Lung (tissue), 17 donors: ENCODE measurements at places on chromosomes 1 and 21. TPM values are rescaled to one million over a fixed set of nuclear protein-coding genes. Genes with fewer than 3 reads are reported as not detected.
A peak's percentile ranks its signal among the peaks of the same experiment; 100 is the strongest.

- H3K4me3 ChIP-seq, result no peak overlapping the region
- peak; percentile 2 for DNase-seq
- no peak overlapping the region for H3K27ac ChIP-seq
These were observed 93.2 kb downstream of the CTH start for GRCh38 chr1:70504176-70504820.

DNA sequence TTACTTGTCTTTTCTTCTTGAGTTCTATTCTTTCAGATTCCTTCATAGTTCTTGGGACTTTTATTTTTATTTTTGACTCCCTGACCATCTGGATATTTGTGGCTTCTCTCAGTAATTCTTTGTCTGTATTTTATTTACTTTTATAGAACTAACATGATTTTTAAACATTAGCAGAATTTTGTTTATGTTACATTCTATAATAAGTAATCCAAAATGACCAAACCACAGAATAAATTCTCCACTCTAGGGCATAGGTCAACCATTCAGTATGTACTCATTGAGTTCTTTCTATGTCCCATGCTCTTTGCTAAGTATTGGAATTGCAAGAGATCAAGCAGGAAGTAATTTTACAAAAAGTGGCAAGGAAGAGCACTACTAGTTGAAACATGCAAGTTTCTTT lies 969.0 kb downstream of the TTLL7 start:
- H3K27ac ChIP-seq, result no peak overlapping the region
- no peaks in the 10 kb centered on the region for H3K27me3 ChIP-seq
- H3K4me3 ChIP-seq, result no peak overlapping the region
- no peaks in the 10 kb centered on the region for H3K4me1 ChIP-seq
- no peak for DNase-seq
- no peaks in the 10 kb centered on the region for H3K36me3 ChIP-seq

DNA sequence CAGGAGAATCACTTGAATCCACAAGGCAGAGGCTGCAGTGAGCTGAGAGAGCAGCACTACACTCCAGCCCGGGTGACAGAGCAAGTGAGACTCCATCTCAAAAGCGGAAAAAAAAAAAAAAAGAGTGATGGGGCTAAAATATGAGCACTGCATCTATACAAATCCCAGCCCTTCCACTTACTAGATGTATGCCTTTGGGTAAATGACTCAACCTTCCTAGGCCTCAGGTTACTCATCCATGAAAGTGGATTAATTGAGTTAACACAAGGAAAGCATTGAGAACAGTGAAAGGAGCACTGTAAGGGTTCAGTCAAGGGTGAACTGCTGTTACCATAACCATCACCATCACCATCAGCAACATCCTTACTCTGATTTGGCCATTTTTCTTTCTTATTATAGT lies 226.4 kb upstream of the C8B start:
- H3K4me3 ChIP-seq, result no peak overlapping the region
- H3K27ac ChIP-seq, result no peak overlapping the region
- H3K4me1 ChIP-seq, result no peaks in the 10 kb centered on the region
- no peak for DNase-seq
- H3K36me3 ChIP-seq, result no peaks in the 10 kb centered on the region

GRCh38 chr1:178867670-178868069 lies 3.2 kb downstream of the ANGPTL1 start:
- H3K27ac ChIP-seq, result no peak overlapping the region
- no peaks in the 10 kb centered on the region for H3K27me3 ChIP-seq
- H3K36me3 ChIP-seq, result no peaks in the 10 kb centered on the region
- no peak overlapping the region for H3K4me3 ChIP-seq

DNA sequence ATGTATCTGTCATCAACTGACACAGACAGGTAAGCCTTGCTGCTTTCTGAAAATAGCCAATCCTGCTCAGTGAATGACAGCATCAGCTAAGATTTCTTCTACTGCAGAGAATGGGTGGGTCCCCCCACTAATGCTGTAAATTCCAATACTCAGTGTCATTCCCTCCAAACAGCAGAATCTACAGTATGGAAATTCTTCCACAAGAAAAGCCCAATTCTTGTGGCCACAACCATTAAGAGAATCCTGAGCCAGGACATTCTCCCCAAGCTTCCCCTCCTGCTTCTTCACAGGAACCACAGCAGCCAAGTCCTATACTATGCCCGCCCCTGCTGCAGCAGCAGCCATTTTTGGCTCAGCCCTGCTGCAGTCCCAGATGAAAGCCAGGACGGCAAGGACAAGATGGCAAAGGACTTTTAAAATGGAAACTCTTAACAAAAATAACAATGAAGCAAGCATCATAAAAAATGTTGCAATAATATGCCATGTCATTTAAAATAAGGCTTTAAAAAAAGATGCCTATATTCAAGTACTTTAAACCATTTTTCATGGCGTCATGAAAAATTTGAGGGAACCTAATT lies 26.8 kb downstream of the EIF4G3 start:
- H3K27me3 ChIP-seq, result no peaks in the 10 kb centered on the region
- peak; percentile 71 for DNase-seq
- H3K27ac ChIP-seq, result peak overlapping the region; percentile 68
- peaks cover 2% of the 10 kb centered on the region for H3K36me3 ChIP-seq
- no peaks in the 10 kb centered on the region for H3K4me1 ChIP-seq

The GIPC2 gene
- 2.5 TPM for total RNA-seq

The SPRR5 gene
- not detected for total RNA-seq

The PRRX1 gene
- total RNA-seq, result 13.8 TPM

- no peak for DNase-seq
- H3K4me3 ChIP-seq, result no peak overlapping the region
- H3K27me3 ChIP-seq, result no peaks in the 10 kb centered on the region
- no peaks in the 10 kb centered on the region for H3K4me1 ChIP-seq
- no peaks in the 10 kb centered on the region for H3K36me3 ChIP-seq
- H3K27ac ChIP-seq, result no peak overlapping the region
These were observed 67.9 kb upstream of the IL12RB2 start for GRCh38 chr1:67239738-67240137.

GRCh38 chr21:37436174-37436573 lies 69.6 kb downstream of the DYRK1A start:
- no peaks in the 10 kb centered on the region for H3K27me3 ChIP-seq
- H3K4me1 ChIP-seq, result peaks cover 12% of the 10 kb centered on the region
- H3K36me3 ChIP-seq, result no peaks in the 10 kb centered on the region
- no peak for DNase-seq
- H3K27ac ChIP-seq, result peak overlapping the region; percentile 60

DNA sequence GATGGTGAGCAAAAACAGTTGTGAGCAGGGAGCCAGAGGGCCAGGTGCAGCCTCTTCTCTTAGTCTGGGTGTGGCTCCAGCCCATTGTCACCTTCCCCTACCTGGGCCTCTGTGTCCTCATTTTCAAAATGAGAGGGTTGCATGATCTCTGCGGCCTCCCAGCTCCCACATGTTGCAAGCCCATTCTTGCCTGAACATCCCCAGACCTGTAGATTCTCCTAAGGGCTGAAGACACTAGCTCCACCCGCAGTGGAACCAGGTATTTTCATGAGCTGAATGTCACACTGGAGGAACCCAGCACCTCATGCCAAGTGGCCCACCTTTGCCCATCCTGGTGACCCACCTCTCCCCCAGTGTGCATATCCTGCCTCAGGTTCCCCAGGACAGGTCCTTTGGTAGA lies 12.3 kb downstream of the IKBKE start:
- H3K4me1 ChIP-seq, result no peaks in the 10 kb centered on the region
- peaks cover 3% of the 10 kb centered on the region for H3K36me3 ChIP-seq
- DNase-seq, result no peak
- no peak overlapping the region for H3K27ac ChIP-seq
- H3K4me3 ChIP-seq, result no peak overlapping the region

DNA sequence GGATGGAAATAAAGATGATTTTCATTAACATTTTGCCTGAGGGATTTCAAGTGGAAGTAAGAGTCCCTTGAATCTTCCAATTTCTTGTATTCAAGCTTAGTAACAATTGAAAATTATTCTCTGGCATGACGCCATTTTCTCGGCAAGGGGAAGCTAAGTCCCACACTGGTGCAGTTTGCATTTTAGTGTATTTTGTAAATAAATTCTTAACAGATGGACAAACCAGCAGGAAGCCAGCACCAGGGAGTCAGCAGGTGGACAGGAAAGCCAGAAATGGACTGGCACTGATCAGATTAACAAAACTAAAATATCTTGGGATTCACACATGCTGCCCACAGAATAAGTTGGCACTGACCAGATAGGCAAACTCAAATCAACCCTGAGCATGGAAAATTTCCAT lies 311.3 kb downstream of the LRRIQ3 start:
- no peaks in the 10 kb centered on the region for H3K27me3 ChIP-seq
- no peaks in the 10 kb centered on the region for H3K4me1 ChIP-seq
- no peaks in the 10 kb centered on the region for H3K36me3 ChIP-seq

The CYP4X1 gene
- 20.4 TPM for total RNA-seq

- no peaks in the 10 kb centered on the region for H3K27me3 ChIP-seq
- no peaks in the 10 kb centered on the region for H3K4me1 ChIP-seq
- H3K36me3 ChIP-seq, result no peaks in the 10 kb centered on the region
- peak; percentile 0 for DNase-seq
These were observed 1.8 kb downstream of the SPRR1B start for GRCh38 chr1:153032677-153033308.

GRCh38 chr1:163307479-163308171 lies 14.1 kb upstream of the NUF2 start:
- no peak for DNase-seq
- no peaks in the 10 kb centered on the region for H3K4me1 ChIP-seq
- peaks cover 3% of the 10 kb centered on the region for H3K36me3 ChIP-seq
- H3K27me3 ChIP-seq, result no peaks in the 10 kb centered on the region

DNA sequence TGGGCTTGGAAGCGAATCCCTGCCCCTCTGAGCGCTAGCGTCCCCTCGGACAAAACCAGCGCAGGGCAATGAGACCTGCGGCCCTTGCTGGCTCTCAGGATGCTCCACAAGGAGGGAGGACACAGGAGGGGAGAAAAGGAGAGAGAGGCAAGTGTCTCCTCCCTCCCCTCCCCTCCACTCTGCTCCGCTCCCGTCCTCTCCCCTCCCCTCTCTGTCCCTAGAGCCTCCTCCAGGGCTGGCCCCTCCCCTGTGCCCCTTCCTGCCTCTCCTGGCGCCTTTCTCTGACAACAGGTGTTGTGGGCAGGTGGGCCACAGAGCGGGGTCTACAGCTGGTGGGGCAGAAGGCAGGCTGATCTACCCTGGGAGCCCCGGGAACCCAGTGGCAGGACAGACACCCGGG lies 35.2 kb downstream of the TP73 start:
- H3K4me1 ChIP-seq, result no peaks in the 10 kb centered on the region
- no peak for DNase-seq
- no peaks in the 10 kb centered on the region for H3K27me3 ChIP-seq
- no peaks in the 10 kb centered on the region for H3K36me3 ChIP-seq
- no peak overlapping the region for H3K4me3 ChIP-seq

The IL20 gene
- not detected for total RNA-seq

The C1orf87 gene
- total RNA-seq, result 10.4 TPM

The LCE1C gene
- not detected for total RNA-seq

- no peaks in the 10 kb centered on the region for H3K27me3 ChIP-seq
- no peak overlapping the region for H3K27ac ChIP-seq
- no peaks in the 10 kb centered on the region for H3K36me3 ChIP-seq
- H3K4me1 ChIP-seq, result no peaks in the 10 kb centered on the region
These were observed 16.8 kb downstream of the PLPPR4 start for GRCh38 chr1:99281105-99281504.

- H3K4me3 ChIP-seq, result no peak overlapping the region
- H3K4me1 ChIP-seq, result peaks cover 9% of the 10 kb centered on the region
- H3K36me3 ChIP-seq, result no peaks in the 10 kb centered on the region
These were observed 29.5 kb downstream of the AK4 start for GRCh38 chr1:65177457-65177856.

The KRTAP19-3 gene
- total RNA-seq, result not detected

DNA sequence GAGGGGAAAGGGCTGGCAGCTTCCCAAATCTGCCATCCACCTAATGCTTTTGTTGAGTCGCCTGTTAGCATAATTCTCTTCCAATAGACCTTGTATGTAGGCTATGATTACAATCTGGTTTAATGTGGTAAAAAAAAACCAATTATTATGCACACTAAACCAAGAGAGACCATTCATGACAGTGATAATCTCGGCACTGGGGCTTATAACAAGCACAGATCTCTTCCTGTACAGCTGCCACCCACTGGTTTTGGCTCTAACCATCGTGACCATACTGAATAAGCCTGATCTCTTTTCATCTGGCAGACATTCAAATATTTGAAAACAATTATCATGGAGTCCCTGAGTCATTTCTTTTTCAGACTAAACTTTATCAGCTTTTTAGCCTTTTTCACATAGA lies 12.0 kb upstream of the SYT14 start:
- H3K27ac ChIP-seq, result no peak overlapping the region
- no peaks in the 10 kb centered on the region for H3K4me1 ChIP-seq
- H3K36me3 ChIP-seq, result no peaks in the 10 kb centered on the region
- H3K27me3 ChIP-seq, result no peaks in the 10 kb centered on the region

GRCh38 chr21:45115141-45115540 lies 40.8 kb downstream of the ADARB1 start:
- H3K27ac ChIP-seq, result peak overlapping the region; percentile 52
- H3K36me3 ChIP-seq, result no peaks in the 10 kb centered on the region
- H3K4me3 ChIP-seq, result no peak overlapping the region
- H3K4me1 ChIP-seq, result peaks cover 20% of the 10 kb centered on the region
- no peak for DNase-seq
- no peaks in the 10 kb centered on the region for H3K27me3 ChIP-seq

The ERICH3 gene
- total RNA-seq, result 20.7 TPM

GRCh38 chr1:204194080-204194479 lies 2.2 kb downstream of the KISS1 start:
- H3K36me3 ChIP-seq, result no peaks in the 10 kb centered on the region
- peaks cover 12% of the 10 kb centered on the region for H3K4me1 ChIP-seq
- H3K4me3 ChIP-seq, result no peak overlapping the region
- DNase-seq, result no peak
- no peak overlapping the region for H3K27ac ChIP-seq
- peaks cover 7% of the 10 kb centered on the region for H3K27me3 ChIP-seq

DNA sequence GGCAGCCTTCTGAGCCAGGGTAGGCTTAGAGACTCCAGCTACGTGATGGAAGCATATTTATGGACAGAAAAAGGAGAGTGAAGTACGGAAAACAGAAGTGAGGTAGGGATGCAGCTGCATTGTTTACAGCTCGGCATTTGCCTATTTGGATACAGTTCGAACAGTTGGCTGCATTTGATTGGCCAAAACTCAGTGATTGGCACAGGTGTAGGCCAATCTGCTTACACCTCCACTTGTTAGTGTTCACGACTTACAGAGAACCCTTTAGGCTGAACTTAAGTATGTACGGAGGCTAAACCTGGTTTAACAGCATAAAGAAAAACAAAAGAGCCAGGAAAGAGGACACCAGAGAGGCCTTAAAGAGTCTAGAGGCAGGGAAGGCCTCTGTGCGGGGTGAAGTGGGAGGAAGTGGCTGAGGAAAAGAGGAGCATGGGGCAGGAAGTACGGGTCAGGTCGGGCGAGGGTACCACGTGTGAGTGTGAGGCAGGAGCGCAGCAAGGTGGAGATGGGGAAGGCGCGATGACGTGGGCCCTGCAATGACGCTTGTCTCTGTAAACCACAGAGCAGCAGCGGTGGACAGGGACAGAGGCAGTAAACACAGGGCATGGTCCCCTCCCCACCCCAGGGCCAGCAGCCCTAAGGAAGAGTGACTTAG lies 32.0 kb downstream of the RSPH1 start:
- H3K36me3 ChIP-seq, result no peaks in the 10 kb centered on the region
- DNase-seq, result peak; percentile 38
- H3K27me3 ChIP-seq, result no peaks in the 10 kb centered on the region
- no peaks in the 10 kb centered on the region for H3K4me1 ChIP-seq
- H3K27ac ChIP-seq, result no peak overlapping the region
